ENCODE measurements at places on chromosomes 4 and X.

- no peak for DNase-seq
These were observed 82.4 kb downstream of the CNGA2 start for GRCh38 chrX:151816934-151817333.

GRCh38 chrX:51760657-51761056 lies 17.4 kb downstream of the GSPT2 start:
- no peak for DNase-seq

DNA sequence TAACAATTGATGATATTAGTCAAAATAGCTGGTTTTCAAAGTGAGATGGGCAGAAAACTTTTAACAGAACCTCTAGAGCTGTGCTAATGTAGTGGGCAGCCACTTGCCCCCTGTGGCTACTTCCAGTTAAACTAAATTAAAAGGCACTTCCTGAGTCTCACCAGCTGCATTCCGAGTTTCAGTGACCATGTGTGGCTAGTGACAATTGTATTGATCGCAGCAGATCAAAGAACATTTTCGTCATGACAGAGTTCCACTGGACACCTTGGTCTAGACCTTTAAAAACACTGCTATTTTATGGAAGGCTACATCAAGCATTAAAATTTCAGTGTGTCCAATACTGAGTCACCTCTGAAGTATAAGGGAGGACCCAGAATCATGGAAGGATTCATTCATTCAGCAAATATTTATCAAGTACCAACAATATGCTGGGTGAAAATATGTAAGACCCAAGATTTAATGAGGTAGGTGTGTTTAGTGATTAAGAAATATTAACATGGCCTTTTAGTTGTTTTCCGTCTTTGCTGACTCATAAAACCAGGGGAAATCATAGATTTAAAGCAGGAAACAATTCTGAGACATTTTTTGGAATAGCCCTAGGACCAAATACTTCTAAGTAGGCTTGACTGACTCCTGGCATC lies 5.1 kb upstream of the FAT1 start:
- no peak for DNase-seq

- peak; percentile 43 for DNase-seq
These were observed 14.7 kb downstream of the FGFRL1 start for GRCh38 chr4:1026115-1026514.

DNA sequence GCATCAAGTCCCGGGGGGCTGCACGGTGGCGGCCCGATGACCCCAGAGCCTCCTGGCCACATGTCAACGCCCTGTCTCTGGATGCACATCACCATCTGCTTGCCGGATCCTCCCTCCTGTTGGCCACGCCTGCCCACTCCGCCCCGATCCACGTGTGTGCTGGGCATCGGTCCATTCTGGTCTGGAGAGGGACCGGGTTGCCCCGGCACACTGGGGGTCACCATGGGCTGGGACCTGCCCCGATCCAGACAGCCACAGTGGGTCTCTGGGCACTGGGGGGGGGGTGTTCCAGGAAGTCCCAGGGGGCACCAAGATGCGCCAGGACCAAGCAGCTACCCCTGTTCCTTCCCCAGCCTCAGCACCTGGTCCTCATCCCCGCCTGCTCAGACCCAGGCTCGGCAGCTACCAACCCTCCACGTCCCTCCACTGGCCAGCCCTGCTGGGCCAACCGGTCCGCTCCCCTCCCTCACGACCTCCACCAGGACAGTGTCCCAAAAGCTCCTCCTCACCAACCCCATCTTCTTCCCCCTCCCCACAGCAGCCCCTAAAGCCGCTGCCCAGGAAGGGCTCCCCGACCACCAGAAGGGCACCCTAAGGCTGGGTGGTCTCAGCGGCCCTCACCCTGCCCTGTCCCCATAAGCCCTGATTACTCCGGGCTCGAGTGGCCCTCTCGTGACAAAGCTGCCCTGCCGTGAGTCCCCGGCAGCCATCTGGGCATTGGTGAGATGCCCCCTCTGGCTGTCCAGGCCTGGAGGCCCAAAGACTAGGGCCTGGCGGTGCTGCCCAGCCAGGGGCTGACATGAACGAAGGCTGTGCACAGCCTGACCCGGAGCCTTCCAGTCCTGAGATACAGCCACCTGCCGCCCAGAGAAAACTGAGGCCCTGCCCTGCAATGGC lies 4.6 kb downstream of the CTBP1 start:
- DNase-seq: no peak

DNA sequence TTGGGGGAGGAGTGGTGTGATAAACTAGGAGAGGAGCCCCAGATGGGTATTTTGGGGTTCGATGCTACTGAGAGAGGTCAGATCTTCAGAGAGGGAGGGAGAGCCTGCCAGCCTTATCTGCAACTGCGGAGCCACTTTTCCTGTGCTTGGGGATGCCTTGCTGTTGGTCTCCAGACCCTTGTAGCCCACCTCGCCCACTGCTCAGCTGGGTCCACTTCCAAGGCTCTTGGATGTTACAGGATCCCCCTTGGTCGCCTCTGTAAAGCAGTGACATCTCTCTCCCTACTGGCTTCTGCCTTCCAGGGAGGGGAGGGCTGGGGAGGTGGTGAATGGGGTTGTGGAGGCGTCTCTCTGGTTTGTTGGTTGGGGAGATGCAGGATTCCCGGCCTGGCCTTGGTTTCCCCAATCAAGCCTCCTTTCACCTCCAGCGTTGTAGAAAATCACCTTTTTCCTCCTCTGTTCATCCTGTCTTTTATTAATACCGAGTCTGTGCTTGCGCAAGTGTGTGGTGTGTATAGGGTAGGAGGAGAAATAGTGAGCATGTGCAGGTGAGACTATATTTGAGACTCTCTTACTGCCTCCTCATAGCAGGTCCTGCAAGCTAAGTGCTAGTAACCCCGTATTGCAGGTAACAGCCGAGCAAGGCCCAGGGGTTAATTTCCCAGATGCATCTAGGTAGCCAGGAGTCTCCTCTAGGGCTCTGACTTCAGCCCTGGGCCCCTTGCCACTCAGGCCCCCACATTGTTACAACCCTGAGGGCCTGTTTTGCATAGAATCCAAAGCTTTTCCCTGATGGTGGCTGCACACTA lies 337.4 kb downstream of the ARHGAP10 start:
- DNase-seq: no peak

GRCh38 chr4:100539706-100540105 lies 21.9 kb upstream of the EMCN start:
- peak; percentile 3 for DNase-seq

DNA sequence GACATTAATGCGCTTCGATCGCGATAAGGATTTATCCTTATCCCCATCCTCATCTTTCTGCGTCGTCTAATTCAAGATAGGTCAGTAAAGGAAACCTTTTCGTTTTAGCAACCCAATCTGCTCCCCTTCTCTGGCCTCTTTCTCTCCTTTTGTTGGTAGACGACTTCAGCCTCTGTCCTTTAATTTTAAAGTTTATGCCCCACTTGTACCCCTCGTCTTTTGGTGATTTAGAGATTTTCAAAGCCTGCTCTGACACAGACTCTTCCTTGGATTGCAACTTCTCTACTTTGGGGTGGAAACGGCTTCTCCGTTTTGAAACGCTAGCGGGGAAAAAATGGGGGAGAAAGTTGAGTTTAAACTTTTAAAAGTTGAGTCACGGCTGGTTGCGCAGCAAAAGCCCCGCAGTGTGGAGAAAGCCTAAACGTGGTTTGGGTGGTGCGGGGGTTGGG lies 528 bp upstream of the FGF2 start:
- DNase-seq: no peak

GRCh38 chrX:35104626-35105025 lies 162.0 kb downstream of the FAM47B start:
- DNase-seq: no peak

DNA sequence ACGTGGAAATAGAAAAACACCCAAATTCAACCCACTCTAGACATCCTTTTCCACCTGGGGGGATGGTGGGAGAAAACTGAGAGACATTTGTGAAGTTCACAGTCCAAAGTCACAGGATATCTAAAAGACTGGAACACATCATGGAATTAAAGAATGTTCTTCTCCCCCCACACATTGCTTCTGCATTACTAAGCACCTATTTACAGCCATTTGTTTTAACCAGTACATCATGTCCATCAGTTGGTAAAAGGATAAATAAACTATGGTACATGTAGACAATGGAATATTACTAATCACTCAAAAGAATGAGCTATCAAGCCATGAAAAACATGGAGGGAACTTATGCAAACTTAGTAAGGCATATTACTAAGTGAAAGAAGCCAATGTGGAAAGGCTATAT lies 185.5 kb upstream of the ANXA10 start:
- DNase-seq: no peak

- DNase-seq: no peak
These were observed 62.4 kb upstream of the TBC1D14 start for GRCh38 chr4:6847178-6847577.

DNA sequence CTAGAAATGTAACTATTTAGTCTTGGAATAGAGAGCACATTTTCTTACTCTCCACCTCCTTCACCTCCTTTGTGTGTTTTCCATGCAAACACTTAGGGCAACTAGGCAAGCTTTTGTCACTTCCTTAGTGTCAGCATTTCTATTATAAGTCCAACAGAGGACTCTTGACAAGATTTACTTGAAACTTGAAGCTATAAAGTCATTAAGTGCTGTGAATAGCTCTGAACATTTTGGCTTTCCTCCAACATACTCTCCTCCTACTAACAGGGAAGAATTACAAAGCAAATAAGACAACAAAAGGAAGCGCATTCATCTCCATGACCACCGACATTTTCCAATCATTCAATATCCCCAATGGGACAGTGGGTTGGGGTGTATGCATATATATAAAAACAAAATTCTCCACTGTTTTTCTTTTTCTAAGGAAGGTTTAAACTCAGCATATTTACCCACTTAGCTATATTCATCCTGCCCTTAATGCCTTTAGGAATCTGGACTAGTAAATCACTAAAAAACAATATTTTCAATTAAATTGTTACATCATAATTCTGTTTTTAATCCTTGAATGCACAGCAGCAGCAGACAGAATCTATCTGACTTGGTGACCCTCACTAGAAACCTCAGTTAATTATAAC lies 264.6 kb downstream of the SNCA start:
- DNase-seq: no peak

DNA sequence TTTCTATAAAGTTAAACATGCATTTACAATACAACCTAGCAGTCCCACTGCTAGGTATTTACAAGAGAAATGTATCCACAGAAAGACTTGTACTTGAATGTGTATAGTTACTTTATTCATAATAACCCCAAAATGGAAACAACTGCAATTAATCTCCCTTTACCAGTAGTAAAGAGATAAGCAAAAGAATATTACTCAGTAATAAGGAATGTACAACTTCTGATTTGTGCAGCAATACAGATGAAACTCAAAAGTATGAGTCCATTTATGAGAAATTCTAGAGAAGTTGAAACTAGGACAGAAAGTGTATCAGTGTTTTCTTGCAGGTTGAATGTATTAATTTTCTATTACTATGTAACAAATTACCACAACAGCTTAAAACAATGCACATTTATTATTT lies 15.2 kb downstream of the USP53 start:
- DNase-seq: no peak

GRCh38 chrX:40729598-40730584 lies 5.5 kb downstream of the MED14 start:
- no peak for DNase-seq

- peak; percentile 48 for DNase-seq
These were observed 47.9 kb upstream of the RGN start for GRCh38 chrX:47030339-47030738.

DNA sequence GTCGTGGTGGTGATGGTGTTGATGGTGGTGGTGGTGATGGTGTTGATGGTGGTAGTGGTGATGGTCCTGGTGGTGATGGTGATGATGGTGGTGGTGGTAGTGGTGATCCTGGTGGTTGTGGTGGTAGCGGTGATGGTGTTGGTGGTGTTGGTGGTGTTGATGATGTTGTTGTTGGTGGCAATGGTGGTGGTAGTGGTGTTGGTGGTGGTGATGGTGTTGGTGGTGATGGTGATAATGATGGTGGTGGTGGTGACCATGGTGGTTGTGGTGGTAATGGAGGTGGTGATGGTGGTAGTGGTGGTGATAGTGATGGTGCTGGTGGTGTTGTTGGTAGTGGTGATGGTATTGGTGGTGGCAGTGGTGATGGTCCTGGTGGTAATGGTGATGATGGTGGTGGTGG lies 49.1 kb downstream of the TLR10 start:
- DNase-seq: peak; percentile 12

- no peak for DNase-seq
These were observed 87.7 kb downstream of the KDR start for GRCh38 chr4:55037728-55038127.

GRCh38 chr4:185925910-185926360 lies 113.9 kb upstream of the SORBS2 start:
- no peak for DNase-seq

DNA sequence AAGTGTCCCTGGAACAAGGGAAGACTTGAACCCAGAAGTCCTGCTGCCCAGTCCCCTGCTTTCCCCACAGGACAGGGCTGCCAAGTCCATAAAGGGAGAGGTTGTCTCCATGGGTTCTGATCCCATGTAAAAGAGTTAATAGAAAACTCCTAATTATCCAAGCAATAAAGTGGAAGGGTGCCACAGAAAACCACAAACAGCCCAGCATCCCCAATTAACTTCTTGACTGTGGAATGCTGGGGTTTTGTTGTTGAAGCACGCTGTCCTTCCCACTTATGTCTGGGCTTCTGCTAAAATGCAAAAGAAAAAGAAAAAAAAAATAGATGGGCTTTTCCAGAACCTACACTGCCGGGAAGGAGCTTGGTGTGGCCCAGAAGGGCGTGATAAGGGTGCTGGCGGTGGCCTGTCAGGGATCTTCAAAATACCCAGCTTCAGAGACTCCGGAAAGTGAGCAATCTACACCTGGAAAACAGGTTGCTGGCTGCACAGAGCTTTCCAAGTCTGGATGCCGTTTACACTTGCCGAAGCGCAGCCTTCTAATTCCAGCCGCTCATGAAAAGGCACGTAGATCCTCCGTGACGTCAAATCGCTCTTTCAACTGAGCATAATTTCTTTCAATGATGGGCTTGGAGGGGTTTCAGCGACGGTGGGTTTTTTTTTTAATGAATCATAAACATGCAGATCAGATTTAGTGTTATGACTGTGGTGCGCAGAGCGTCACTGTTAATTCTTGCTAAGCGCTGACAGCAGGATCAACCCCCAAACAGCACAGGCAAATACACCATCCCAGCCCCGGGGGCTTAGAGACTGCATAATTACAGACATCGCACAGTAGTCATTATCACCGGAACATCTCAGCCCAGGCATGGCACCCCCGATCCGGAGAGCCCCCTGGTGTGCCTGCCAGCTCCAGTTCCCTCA lies 197.6 kb downstream of the BCOR start:
- DNase-seq: no peak

DNA sequence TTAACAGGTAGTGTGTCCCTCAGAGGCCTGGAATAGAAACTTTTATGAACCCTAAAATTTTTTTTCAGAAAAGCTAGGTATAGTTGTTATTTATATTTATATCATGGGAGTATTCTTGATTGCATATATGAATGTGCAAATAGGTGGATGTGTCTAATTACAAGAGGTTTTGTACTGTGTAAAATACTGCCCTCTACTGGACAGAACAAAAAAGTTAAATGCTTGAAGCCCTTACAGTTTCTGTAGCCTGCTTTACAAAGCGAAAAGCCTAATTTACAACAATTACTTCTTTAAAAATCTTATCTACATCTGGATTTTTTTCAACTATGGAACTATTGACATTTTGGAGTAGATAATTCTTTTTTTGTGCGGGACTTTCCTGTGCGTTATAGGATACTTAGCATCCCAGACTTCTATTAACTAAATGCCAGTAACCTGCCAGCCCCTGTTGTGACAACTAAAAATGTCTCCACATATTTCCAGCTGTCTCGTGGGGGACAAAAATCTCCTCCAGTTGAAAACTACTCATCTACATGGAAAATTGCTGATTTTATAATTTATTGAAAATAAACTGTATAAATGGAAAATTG lies 35.1 kb downstream of the ENPEP start:
- peak; percentile 69 for DNase-seq

GRCh38 chrX:135893294-135893817 lies at the start of the genes CT45A10 and SAGE1:
Gene CT45A10 (minus strand): TSS chrX:135893444. CDS start chrX:135885344, 8,100 bp downstream.
Gene SAGE1 (plus strand): TSS chrX:135893716. CDS start chrX:135896243, 2,527 bp downstream.
- DNase-seq: no peak
